ENCODE measurements at places on chromosomes 5 and 9. TPM values are rescaled to one million over a fixed set of nuclear protein-coding genes. Genes with fewer than 3 reads are reported as not detected.

ABHD17B gene
- total RNA-seq, result 16.5 TPM

ENHO gene
- not detected for total RNA-seq

NR2F1 gene
- total RNA-seq, result not detected

DNA sequence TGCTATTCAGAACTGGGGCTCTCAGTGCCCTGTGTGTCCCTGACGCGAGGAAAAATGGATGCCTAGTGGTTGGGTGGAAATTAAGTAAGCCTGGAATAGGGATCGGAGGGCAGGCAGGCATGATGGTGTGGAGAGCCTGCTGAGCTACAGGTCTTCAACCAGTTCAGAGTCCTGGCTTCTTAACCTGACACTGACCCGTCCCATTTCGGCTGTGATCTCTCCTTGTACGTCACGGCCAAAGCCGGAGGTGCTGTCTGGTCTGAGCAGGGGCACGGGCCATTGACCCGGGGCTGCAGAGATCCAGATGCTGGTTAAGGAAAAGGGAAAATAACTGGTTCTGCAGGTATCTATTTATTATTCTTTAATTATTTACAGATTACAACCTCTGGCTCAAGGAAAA lies 27.9 kb downstream of the RHOBTB3 start:
- H3K36me3 ChIP-seq, result no peaks in the 10 kb centered on the region
- no peaks in the 10 kb centered on the region for H3K27me3 ChIP-seq
- no peak overlapping the region for H3K4me3 ChIP-seq
- no peak overlapping the region for H3K27ac ChIP-seq

DNA sequence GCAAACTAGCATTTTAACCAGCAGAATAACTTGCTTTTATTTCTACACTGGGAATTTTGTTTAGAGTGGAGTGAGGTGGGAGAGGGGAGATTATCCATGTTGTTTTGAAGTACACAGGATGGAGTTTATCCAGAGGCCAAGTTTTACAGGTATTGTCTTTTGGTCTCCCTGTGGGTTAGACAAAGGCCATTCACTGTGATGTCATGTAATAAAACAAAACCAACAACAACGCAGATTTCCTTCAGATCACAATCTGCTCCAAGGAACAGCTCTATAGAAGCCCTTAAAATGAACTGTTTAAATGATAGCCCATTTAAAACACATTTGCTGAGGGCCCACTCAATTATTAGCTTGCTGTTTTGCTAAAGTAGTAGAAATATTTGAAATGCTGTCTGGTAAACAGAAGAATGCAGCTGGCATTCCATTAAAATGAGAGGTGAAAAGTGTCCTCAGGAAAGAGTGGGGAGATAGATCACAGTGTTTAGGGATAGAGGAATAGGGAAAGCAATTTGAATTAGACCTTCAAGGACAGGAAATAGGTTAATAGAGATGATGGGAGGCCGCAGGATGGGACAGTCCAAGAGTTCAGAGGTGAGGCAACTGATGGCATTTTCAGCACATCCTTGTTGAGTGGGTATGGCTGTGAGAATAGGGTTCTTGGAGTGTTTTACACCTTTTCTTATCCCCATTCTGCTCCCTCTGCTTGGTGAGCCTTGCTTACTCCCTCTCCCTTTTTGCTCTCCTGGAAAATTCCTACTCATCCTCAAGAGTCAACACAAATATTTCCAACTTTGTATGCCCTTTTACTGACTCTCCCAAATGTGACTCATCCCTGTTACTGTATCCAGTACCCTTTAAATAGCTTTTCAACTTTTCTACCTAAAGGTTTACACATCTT lies 140.1 kb upstream of the NR3C1 start:
- no peak overlapping the region for H3K4me3 ChIP-seq
- no peaks in the 10 kb centered on the region for H3K36me3 ChIP-seq
- DNase-seq, result no peak
- H3K27ac ChIP-seq, result no peak overlapping the region

GRCh38 chr5:39409033-39409432 lies 15.7 kb downstream of the DAB2 start:
- H3K4me1 ChIP-seq, result no peaks in the 10 kb centered on the region
- H3K27ac ChIP-seq, result no peak overlapping the region
- no peaks in the 10 kb centered on the region for H3K27me3 ChIP-seq
- no peak for DNase-seq
- no peak overlapping the region for H3K4me3 ChIP-seq

SPATA31D4 gene
- total RNA-seq, result not detected

- peak; percentile 37 for DNase-seq
- H3K27me3 ChIP-seq, result no peaks in the 10 kb centered on the region
Observed at GRCh38 chr5:14983666-14984441, 112.3 kb upstream of the ANKH start.

DNA sequence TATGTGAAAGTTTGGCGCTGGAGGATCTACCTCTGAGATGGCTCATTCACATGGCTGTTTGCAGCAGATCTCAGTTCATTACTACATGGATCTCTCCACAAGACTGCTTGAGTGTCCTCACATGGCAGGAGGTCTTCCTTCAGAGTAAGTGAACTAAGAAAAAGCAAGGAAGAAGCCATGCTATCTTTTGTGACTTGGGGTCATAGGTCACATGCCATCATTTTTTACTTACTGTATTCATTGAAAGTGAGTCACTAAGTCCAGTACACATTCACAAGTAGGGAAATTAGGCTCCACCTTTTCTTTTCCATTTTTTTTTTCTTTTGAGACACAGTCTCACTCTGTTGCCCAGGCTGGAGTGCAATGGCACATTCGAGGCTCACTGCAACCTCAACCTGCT lies 8.7 kb upstream of the CDKN2AIPNL start:
- H3K36me3 ChIP-seq, result no peaks in the 10 kb centered on the region
- H3K4me1 ChIP-seq, result no peaks in the 10 kb centered on the region
- DNase-seq, result no peak
- no peak overlapping the region for H3K4me3 ChIP-seq
- H3K27ac ChIP-seq, result no peak overlapping the region

GRCh38 chr5:118076490-118076889 lies 911.9 kb downstream of the DTWD2 start:
- no peak overlapping the region for H3K4me3 ChIP-seq
- no peak for DNase-seq

NME5 gene
- total RNA-seq, result not detected

TRPM3 gene
- total RNA-seq, result not detected

ARSI gene
- not detected for total RNA-seq

DNA sequence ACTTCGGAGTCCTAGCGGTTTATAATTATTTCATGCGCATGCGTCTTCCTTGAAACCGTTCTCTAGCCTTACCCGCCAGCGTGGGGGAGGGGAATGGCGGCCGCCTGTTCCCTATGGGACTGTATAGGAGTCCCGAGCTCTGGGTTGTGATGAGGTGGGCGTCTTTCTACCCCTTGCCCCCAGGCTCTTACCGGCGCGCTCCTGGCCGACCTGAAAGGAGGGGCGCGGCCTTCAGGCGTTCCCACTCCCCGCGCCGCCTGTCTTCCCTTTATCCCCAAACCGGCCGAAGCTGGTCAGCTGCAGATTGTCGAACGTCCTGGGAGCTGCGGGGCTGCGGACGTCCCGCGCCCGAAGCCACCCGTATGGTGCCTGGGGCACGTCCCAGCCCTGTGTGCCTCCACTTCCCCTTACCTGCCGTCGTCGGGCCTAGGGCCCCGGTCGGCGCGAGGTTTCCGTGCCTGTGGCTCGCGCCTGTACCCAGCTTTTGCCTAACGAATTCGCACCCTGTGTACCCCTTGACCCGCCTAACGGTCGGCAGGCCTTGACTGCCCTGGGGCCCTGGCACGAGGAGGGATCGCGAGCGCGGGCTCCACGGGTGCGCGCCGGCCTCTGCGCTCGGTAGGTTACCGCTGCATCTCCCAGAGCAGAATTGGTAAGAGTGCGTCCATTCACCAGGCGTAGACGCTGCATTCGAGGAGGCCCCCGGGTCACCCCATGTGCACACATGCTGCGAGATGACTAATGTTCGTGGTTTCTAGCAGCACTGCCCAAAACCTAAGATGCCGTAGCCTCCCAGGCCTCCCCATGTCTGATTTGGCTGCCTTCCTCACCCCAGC lies 653 bp upstream of the HNRNPH1 start:
- no peaks in the 10 kb centered on the region for H3K27me3 ChIP-seq
- peak; percentile 82 for DNase-seq
- peaks cover 21% of the 10 kb centered on the region for H3K4me1 ChIP-seq
- H3K36me3 ChIP-seq, result peaks cover 47% of the 10 kb centered on the region

ORM2 gene
- total RNA-seq, result not detected

DNA sequence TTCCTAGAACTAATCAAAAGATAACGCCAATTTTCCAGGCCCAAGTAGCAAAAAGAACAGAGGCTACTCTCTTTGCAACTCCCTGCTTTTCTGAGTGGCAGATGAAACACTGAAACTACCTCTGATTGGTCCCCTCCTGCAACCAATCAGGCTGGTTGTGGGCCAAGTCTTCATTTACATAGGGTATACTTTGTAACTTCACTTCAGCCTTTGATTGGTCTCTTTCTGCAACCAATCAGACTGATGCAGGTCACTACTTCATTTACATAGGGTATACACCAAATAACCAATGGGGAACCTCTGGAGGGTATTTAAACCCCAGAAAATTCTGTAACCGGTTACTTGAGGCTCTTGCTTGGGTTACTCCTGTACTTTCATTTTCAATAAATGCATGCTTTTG lies 289.6 kb downstream of the MED10 start:
- no peak overlapping the region for H3K4me3 ChIP-seq
- DNase-seq, result no peak
- H3K27me3 ChIP-seq, result peaks cover 1% of the 10 kb centered on the region
- H3K27ac ChIP-seq, result no peak overlapping the region
- H3K36me3 ChIP-seq, result no peaks in the 10 kb centered on the region

DNA sequence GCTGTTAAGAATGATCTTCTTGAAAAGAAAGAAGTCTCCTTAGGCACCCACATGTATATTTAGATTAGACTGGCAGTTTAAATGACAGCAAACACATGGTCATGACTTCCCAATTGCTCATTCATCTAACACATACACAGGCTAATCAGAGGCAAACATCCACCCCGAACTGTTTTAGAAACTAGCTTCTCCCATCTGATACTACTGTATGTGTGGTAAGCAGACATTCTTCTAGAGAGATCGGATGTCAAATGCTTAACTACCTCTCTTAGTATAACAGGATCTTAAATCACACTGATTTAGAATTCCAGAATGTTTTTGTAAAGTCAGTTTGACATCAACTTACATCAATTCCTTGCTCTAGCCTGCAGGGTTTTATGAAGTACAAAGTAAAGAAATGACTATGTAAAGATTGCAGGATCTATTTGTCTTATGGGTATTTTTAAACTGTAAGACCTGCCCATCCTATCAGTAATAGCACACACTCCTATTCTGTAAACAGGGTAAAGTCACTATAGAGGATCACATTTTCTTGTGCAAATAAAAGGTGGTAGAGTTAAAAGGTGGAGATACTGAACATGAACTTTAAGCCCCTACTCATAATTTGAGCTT lies 239.7 kb downstream of the MLLT3 start:
- H3K4me3 ChIP-seq, result no peak overlapping the region
- no peaks in the 10 kb centered on the region for H3K36me3 ChIP-seq
- H3K4me1 ChIP-seq, result peaks cover 28% of the 10 kb centered on the region
- no peak overlapping the region for H3K27ac ChIP-seq
- no peak for DNase-seq

- no peak for DNase-seq
- H3K27ac ChIP-seq, result no peak overlapping the region
- H3K27me3 ChIP-seq, result no peaks in the 10 kb centered on the region
- H3K4me3 ChIP-seq, result no peak overlapping the region
- H3K36me3 ChIP-seq, result no peaks in the 10 kb centered on the region
Observed at GRCh38 chr5:120609570-120609969, 145.5 kb downstream of the PRR16 start.

DNA sequence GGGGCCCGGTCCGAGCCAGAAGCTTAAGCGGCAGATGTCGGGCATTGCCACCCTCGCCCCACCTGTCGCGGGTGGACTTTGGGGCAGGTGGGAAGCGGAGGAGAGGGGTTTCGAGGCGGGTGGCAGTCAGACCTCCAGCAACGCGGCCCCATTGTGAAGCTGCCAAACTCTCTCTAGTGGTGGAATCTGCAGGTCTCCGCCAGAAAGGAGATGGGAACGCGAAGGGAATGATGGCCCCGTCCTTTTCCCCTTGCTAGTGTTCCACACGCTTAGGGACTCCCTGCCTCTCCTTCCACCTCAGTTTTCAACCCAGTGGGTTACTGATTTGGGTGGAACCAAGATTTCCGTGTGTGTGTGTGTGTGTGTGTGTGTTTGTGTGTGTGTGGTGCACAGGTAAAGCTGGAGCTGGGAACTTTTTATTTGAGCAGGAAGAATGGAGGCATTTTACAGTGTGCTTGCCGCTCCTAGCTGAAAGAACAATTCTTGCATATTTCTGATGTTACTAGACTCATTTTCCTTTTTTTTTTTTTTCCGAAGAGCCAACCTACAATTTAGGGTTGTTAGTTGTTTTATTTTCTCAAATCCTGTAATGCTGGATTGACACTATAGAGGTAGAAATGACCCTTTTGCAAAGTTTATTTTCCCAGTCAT lies 1.3 kb downstream of the MACIR start:
- no peaks in the 10 kb centered on the region for H3K36me3 ChIP-seq
- DNase-seq, result no peak
- peak overlapping the region; percentile 84 for H3K27ac ChIP-seq
- peaks cover 26% of the 10 kb centered on the region for H3K4me1 ChIP-seq

GABBR2 gene
- not detected for total RNA-seq

CHSY3 gene
- total RNA-seq, result not detected

DNA sequence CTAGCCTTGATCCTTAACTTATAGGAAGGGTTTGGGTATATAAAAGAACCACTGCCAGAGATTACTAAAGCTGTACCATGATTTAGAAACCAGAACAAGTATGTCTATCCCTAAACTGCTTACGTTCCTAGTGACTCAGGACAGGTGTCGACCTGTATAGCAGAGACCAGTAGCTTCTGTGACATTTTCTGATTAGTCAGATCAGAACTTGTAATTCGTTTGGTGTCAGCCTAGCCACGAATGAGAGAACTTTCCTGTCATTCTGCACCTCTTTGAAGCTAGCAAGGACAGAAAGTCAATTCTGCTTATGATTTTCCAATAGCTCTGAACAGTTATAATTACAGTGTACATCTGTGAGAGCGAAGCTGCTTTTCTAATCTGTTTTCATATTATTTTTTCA lies 39.5 kb downstream of the PRKACG start:
- no peak overlapping the region for H3K4me3 ChIP-seq
- H3K27ac ChIP-seq, result peak overlapping the region; percentile 73
- H3K36me3 ChIP-seq, result no peaks in the 10 kb centered on the region
- H3K27me3 ChIP-seq, result peaks cover 10% of the 10 kb centered on the region
- peaks cover 27% of the 10 kb centered on the region for H3K4me1 ChIP-seq

- H3K36me3 ChIP-seq, result no peaks in the 10 kb centered on the region
- DNase-seq, result peak; percentile 21
- no peaks in the 10 kb centered on the region for H3K27me3 ChIP-seq
- peak overlapping the region; percentile 4 for H3K4me3 ChIP-seq
Observed at GRCh38 chr9:69829484-69829883, 8.9 kb downstream of the CFAP95 start.

- no peaks in the 10 kb centered on the region for H3K4me1 ChIP-seq
- peak; percentile 79 for DNase-seq
- no peak overlapping the region for H3K4me3 ChIP-seq
- H3K27me3 ChIP-seq, result peaks cover 12% of the 10 kb centered on the region
- H3K27ac ChIP-seq, result no peak overlapping the region
Observed at GRCh38 chr9:91775011-91775707, 174.9 kb downstream of the ROR2 start.

- H3K4me1 ChIP-seq, result no peaks in the 10 kb centered on the region
- no peak overlapping the region for H3K4me3 ChIP-seq
- H3K27ac ChIP-seq, result no peak overlapping the region
- no peaks in the 10 kb centered on the region for H3K36me3 ChIP-seq
- no peak for DNase-seq
Observed at GRCh38 chr5:123261752-123262151, 161.5 kb downstream of the CEP120 start.

- no peaks in the 10 kb centered on the region for H3K4me1 ChIP-seq
- peaks cover 2% of the 10 kb centered on the region for H3K27me3 ChIP-seq
- no peaks in the 10 kb centered on the region for H3K36me3 ChIP-seq
- no peak overlapping the region for H3K27ac ChIP-seq
- peak; percentile 33 for DNase-seq
Observed at GRCh38 chr5:10111571-10111970, 138.1 kb downstream of the ATPSCKMT start.

Measured in activated CD8-positive, alpha-beta T cell treated with anti-CD3 and anti-CD28 coated beads for 36 hours (primary cell).